Cerebellar cortex (tissue), 1 donor: ENCODE measurements at places on chromosomes 4 and X.

DNA sequence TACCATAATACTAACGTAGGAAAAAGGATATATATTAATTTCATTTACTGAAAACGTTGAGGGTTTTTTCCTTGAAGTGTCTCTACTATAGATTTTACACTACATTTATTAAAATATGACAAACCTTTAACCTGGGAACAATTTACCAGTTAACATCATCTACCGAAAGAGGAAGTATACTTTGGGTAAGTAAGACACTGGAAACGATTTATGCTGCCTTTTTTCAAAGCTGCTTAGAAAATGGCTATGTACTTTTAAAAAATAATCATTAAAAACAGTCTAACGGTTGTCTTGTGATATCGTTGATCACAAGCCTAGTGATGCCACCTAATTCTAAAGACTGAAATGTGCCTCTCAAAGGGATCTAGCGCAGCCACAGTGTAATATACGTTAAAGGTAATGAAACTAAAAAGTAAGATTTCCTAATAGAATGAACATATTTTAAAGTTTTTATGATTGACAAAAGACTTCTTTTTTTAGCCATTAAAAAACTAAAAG lies 50.4 kb downstream of the STX18 start:
- no peak for DNase-seq

- no peak for DNase-seq
Measured at GRCh38 chrX:115972717-115973116, 197.8 kb upstream of the AGTR2 start.

DNA sequence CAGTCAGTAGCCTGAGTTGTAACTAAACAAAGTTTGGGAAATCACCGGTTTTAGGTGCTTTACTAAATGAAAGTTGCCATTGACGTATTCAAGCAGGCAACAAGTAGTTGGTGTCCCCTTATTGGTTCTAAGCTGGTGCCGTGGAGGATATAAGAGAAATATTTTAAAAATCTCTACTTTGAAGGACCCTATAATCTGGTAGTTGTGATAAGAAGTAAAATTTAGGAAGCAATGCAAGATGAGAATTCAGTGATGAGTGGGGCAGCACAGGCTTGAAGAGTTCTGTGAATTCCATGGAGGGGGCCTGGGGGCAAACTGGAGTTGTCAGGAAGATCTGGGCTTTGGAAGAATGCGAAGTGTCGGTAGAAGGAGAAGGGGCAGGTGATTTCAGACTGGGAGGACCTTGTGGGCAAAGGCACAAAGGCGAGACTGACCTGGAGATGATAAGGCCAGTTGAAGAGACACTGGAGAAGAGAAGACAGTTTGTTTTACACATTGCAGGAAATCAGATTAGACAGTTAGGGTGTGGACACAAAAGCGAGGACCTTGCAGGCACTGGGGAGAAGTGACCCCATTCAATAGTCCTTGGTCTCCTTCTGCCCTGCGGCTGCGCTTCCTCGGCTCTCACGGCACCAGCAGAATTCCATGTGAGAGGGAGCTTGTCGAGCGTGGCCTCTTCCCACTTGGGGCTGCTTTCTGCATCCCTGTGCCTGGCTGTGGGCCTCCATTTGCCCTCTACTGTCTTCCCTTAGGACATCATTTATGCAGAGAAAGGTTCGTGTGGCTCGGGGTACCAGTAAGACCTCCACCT lies 1.3 kb downstream of the RHOH start:
- peak; percentile 36 for DNase-seq

DNA sequence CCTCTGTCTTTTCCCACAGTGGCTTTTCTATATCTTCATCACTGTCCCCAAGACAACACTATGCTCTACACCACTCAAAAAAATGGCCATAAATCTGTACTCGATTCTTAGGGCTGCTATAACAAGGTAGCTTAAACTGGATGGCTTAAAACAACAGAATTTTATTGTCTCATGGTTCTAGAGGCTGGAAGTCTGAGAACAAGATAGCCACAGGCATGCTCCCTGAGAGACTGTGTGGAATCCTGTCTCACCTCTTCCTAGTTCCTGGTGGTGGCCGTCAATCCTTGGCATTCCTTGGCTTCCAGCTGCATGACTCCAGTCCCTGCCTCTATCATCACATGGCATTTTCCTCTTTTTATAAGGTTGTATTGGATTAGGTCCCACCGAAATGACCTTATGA lies 70.7 kb upstream of the DCLK2 start:
- DNase-seq, result no peak

DNA sequence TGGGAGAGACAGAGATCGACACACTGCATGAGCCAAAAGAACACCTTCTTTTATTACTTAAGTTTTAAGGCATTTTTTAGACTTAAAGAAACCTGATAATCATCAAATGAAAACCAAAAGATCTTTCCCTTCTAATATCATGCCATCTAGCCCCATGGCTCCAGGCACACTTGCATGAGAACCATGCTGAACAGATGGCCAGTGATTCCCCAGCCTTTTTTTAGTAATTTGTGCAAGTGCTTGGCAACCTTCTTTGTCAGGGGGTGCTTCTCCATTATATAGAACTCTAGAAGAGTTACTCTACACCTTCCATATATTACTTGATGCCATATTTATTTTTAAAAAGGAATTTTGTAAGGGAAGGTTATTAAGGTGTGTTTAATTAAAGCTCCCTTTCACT lies 182.2 kb upstream of the TEX13C start:
- DNase-seq, result peak; percentile 67

GRCh38 chr4:43776371-43776770 lies 672.2 kb downstream of the KCTD8 start:
- no peak for DNase-seq

- DNase-seq, result no peak
Measured at GRCh38 chrX:40931921-40932320, 153.3 kb upstream of the USP9X start.

- peak; percentile 78 for DNase-seq
Measured at GRCh38 chrX:54921427-54922021, 900 bp downstream of the TRO start.

DNA sequence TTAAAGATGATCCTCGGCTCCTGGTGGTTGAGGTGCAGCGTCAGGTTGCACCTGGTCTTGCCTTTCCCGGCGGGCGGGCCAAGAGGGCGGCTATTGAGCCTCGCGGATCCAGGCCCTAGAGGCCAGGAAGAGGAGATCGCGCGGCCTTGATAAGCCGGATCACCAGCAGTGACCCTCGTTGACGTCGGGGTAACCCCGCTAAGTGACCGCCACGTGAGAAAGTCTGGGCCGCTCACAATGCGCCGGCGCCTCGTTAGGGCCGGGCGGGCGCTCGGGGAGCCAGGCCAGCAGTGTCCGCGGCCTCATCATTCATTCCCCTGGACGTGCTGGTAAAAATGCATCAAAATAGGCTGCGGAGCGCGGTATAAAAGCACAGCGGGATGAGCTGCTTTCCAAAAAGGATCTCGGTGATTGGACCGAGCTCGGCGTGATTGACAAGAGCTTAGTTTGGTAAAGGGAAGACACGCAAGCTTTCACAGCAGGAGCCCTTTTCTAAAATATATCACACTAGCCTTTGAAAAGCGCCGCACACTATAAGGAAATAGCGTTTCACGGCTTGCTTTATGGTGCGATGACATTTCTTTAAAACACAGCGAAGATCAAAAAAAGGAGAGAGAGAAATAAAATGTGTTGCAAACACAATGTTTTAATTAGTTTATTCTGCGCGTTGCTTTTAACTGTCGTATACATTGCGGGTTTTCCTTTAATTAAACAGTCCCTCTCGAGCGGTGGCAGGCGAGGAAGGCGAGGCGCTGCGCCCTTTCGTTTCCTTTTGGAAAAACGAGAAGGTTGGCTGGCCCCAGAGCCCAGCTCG lies 15.9 kb upstream of the ZIC3 start:
- DNase-seq, result peak; percentile 41

DNA sequence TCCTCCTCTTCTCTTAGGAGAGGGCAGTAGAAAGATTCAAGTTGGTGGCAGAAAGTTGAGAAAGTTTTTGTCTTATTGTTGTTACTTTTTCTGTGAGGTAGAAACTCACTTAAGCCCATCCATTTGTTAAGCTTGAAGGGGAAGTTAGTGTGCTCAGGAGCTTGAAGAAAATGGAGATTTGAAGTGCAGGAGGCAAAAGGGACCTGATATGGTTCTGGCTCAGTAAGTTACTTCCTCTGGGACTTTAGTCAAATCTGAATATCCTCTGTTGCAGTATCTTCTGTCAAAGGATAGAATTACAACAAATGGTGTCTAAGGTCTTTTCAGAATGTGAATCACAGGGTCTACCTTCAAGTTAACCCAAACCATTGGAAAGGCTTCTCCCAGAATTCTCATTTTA lies 46.2 kb downstream of the CXCL13 start:
- no peak for DNase-seq

GRCh38 chr4:74934016-74934831 lies 1.3 kb downstream of the PARM1 start:
- no peak for DNase-seq

DNA sequence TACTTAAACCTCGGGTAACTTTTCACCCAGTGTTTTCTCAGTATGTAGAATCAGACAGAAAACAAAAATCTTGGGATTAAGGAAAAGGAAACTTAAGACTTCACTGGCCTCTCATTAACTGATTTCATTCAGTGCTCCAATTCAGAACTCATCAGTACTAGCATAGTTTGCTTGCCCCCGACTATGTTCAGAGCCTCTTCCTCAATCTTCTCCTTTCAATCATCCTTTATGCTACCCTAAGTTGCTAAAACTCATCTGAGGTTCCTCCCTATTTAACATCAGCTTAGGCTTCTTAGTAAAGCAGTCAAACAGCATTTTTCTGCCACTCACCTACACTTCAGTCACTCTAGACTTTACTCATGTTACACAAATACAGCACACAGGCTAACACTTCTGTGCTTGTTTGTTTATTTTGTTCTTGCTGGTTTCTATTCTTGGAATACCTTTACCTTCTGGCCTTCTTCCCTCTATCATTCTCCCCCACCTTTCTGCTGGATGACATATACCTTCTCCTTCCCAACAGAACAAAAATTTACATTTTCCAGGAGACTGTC lies 163.0 kb upstream of the TLL1 start:
- DNase-seq, result no peak

- no peak for DNase-seq
Measured at GRCh38 chrX:107804427-107804826, 21.2 kb upstream of the MID2 start.

GRCh38 chr4:7754565-7755262 lies 184.9 kb downstream of the AFAP1 start:
- no peak for DNase-seq

DNA sequence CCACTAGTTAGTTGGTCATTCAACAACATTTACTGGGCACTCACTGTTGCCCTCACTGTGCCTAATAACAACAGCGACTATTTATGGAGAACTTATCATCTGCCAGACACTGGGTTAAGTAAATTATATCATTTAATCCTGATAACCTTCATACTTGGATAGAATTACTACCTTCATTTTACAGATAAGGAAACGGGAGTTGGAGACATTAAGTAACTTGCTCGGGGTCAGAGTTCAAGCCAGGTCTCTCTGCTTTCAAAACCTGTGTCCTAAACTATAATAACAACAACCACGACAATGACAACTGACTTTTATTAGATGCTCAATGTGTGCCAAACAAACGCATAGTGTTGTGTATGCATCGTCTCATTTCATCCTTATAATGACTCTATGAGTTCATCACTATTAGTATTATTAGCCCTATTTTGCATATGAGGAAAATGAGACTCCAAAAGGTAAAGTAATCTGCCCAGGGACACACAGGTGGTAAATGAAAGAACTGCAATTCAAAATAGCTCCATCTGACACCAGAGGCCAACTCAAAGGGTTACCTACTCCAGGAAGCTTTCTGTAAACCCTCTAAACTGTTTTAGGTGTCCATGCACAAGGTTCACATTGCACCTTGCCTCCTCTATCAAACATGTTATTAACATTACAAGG lies 98.4 kb upstream of the ACSL4 start:
- no peak for DNase-seq

GRCh38 chr4:143348233-143349077 lies 11.8 kb downstream of the GAB1 start:
- no peak for DNase-seq

GRCh38 chrX:2159393-2159792 lies 341.4 kb downstream of the DHRSX start:
- DNase-seq, result no peak

DNA sequence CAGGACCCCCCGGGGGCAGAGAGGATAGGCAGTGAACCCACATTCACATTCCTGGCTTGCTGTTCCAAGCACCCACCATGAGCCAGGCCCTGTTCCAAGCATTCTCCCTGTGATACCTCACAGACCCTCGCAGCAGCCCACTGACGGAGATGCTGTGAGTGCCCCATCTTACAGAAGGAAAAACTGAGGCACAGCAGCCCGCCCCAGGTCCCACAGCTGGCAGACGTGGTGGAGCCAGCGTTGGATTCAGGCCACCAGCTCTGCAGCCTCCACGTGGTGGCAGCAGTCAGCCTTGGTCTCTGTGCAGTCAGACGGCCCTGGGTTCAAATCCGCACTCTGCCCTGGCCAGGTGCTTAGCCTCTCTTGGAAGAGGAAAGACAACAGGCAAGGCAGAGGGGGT lies 16.8 kb downstream of the MAN2B2 start:
- no peak for DNase-seq

DNA sequence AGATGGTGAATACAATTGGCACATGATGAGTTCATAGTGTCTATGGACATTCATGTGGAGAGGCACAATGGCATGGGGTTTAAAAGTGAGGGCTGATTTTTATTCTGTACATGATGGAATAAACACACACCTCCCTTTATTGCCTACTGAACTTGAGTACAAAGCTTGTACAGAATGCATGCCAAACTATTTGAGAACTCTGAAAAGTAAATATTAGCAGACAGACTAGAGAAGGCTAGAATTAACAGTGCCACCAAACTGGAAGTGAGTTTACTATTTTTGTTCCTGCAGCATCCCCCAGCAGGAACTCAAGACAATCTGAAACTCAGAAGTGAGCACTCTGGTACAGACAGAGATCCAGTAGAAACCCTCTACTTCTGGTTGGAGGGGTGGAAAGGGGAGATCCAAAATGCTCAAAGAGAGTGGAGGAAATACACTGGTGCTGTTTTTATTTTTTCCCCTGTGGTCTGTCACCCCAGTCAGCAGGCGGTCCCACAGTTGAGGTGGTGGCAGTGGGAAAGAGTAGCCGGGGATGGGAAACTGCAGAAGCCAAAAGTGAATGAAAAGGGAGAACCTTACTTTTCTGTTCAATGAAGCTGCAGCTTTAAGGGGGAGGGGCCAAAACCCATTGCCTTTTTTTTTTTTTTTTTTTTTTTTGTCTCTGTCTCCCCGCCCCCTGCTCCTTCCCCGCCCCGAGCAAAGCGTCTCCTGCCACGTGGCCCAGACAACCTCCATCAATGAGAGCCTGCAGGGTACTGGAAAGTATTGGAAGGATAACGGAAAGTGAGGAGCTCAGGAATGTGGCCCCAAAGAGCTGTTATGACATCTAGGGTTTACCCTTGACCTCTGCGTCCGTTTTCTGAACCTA lies 20.5 kb downstream of the AKAP4 start:
- no peak for DNase-seq

DNA sequence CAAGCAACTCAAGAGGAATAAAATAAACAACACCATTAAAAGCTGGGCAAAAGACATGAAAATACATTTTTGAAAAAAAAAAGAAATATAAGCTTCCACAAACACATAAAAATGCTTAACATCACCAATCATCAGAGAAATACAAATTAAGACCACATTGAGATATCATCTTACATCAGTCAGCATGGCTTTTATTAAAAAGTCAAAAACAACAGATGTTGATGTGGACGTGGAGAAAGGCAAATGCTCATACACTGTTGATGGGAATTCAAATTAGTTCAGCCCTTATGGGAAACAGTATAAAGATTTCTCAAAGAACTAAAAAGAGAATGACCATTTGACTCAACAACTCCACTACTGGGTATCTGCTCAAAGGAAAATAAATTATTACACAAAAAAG lies 59.6 kb downstream of the STK32B start:
- no peak for DNase-seq

GRCh38 chrX:138082251-138082650 lies 516.3 kb downstream of the ZIC3 start:
- DNase-seq, result no peak
